ENCODE measurements at places on chromosomes 6 and 20. TPM values are rescaled to one million over a fixed set of nuclear protein-coding genes. Genes with fewer than 3 reads are reported as not detected.

- no peak for DNase-seq
These were observed 65.6 kb downstream of the ZNF292 start for GRCh38 chr6:87220997-87221396.

DNA sequence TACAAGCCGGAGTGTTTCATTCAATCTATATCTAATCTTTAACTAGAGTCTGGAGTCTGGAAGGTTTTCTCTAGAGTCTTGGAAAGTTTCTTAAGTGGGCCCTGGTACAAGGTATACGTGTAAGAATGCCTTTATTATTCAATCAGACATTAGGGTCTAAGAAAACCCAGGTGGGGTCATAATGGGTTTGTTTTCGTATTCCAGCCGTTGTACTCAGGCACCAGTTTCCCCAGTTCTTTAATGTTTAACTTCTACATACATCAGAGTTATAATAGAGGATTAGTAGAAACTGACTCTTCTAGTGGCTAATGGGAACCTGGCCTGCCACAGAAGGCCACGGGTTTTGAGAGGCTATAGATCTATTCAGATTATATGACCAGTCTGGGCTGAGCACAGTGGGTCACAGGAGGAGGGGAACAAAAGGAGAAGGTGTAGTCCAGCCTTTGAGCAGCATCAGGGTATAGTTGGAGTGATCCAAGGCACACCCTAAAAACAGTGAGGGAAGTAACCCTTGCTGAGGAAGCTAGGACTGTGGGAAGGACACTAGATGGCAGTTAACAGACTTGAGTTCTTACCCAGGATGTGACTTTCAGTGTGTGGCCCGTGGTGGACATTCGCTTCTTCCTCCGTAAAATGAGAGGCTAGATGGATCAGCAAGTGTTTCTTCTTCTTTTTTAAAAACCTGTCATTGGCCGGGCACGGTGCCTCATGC is 15.5 kb downstream of the FAM83B start:
- DNase-seq, result no peak

C6orf120 gene
- polyA plus RNA-seq, result 38.4 TPM

- DNase-seq, result peak; percentile 80
These were observed 154.0 kb downstream of the JARID2 start for GRCh38 chr6:15399641-15400470.

GRCh38 chr6:2384528-2384927 is 139.1 kb upstream of the GMDS start:
- no peak for DNase-seq

DNA sequence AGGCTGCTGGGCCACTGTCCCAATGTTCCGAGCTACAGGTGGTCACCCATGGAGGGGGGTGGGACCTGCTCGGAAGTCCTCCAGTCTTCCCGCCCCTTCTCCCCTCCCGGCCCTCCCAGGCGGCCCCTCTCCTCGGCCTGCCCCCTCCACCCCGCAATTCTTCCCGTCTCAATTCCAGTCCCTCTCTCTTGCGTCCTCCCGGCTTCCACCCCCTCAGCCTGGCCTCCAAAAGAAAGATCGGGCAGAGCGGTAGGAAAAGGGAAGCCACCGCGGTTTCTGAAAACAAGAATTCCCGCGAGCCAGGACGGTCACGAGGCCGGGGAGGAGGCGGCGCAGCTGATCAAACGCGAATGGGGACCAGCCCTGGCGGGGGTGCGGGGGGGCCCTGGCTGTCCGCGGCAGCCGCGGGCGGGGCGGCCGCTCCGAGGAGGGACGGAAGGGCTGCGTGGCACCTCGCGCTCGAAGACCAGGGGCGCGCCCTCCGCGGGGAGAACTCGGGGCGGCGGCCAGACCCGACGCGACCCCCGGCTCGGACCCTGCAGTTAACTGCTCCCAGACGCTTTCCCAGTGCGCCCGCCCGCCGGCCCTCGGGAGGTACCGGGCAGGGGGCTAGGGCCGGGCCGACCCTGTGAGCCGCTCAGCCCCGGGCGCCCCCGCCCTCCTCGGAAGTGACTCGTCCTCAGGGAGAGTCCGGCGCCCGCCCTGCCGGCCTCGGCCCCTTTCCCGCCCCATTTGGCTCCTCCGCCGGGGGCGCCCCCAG is 1.0 kb downstream of the PXDC1 start:
- no peak for DNase-seq

GRCh38 chr6:15336900-15337560 is 91.2 kb downstream of the JARID2 start:
- no peak for DNase-seq

- DNase-seq, result no peak
These were observed 142.3 kb upstream of the NRSN1 start for GRCh38 chr6:23983735-23984134.

DNA sequence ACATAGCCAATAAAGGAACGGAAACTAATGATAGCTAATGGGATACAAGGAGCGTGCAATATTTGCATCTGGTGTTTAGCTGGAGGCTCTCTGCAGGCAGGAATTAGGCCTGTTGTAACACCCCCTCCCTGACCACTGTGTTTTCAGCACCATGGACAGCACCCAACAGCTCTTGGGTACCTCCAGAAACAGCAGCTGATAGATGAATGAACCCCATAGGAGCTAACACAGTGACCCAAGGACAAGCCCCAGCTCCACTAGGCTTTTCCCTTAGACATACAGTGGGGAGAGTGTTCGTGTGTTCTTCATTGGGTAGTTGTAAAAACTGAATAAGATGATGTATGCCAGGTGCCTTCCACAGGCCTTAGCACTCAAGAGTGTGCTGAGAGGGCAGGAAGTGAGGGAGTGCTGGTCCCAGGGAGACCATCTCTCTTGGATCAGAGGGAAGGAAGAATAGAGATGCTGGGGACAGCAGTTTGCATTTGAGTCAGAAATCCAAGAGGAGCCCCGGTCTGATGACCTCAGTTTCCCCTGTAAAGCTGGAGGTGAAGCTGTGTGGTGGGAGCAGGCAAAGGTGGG is 161.3 kb downstream of the PHACTR3 start:
- DNase-seq, result no peak

LY6G6C gene
- not detected for polyA plus RNA-seq

BTNL2 gene
- polyA plus RNA-seq, result 1.3 TPM

- DNase-seq, result no peak
These were observed at the start of gene BPI for GRCh38 chr20:38303908-38304379. Gene BPI (plus strand): TSS chr20:38304156. CDS start chr20:38304224, 68 bp downstream.

DNA sequence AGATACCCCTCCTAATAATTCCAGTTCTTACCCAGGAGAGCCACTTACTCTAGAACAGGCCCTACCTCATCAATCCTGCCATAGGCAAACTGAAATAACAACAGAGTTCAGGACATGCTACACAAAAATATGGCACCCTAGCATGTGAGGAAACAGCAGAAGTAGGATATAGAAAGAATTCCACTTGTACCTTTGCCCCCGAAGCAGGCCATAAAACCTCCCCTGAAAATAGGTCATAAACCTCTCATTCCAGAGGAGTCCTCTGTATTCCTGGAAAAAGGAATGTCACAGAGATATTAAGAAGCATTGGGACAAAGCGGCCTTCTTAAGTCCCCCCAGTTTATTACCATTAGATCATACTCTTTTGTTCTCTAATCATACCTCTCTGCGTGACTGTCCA is 504.3 kb upstream of the MARCKS start:
- no peak for DNase-seq

RBBP8NL gene
- polyA plus RNA-seq, result 1.9 TPM

CENPW gene
- polyA plus RNA-seq, result 35.0 TPM

- no peak for DNase-seq
These were observed 32.0 kb downstream of the TSPYL4 start for GRCh38 chr6:116221911-116222310.

SGK2 gene
- 38.9 TPM for polyA plus RNA-seq

DNA sequence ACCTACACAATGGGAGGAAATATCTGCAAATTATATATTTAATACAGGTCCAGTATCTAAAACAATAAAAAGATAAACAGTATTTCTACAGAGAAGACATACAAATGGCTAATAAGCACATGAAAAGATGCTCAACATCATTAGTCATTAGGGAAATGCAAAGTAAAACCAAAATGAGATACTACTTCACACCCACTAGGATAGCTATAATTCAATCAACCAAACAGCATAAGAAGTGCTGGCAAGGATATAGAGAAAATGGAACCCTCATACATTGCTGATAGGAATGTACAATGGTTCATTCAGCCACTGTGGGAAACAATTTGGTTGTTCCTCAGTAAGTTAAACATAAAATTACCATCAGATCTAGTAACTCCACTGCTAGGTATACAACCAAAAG is 48.7 kb downstream of the NUDT3 start:
- DNase-seq, result no peak

SLC17A2 gene
- polyA plus RNA-seq, result 0.58 TPM

GRCh38 chr6:146154197-146154596 is 125.3 kb downstream of the GRM1 start:
- no peak for DNase-seq

C6orf163 gene
- 2.7 TPM for polyA plus RNA-seq

MOXD1 gene
- 205 TPM for polyA plus RNA-seq

- DNase-seq, result no peak
These were observed 8.1 kb upstream of the HSP90AB1 start for GRCh38 chr6:44238687-44239350.

- DNase-seq, result no peak
These were observed 120.0 kb downstream of the FOXC1 start for GRCh38 chr6:1729750-1730140.

DNA sequence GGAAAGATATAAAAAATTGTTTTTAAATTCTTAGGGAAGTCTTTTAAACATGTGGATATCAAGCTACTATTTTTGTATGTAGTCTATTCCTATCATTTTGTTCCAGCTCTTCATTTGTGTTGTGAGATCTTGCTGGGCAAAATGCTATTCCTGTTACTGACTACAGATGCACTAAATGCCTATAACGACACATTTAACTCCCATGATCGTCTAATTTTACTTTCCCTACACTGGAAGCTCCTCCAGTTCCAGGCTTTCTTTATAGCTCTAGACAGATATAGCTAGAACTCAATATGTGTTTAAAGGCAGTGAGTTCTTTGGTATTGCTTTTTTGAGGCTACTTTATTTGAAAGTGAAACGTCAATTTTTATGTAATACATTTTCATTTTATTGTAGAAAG is 971.5 kb upstream of the CITED2 start:
- no peak for DNase-seq

SRSF6 gene
- 344 TPM for polyA plus RNA-seq

- no peak for DNase-seq
These were observed 28.9 kb downstream of the KIAA1755 start for GRCh38 chr20:38231531-38232121.

MEI4 gene
- 1.6 TPM for polyA plus RNA-seq

TPD52L2 gene
- 90.5 TPM for polyA plus RNA-seq

- no peak for DNase-seq
These were observed 219.1 kb downstream of the MYLK4 start for GRCh38 chr6:2531426-2532215.

SLC32A1 gene
- 2.2 TPM for polyA plus RNA-seq

DNA sequence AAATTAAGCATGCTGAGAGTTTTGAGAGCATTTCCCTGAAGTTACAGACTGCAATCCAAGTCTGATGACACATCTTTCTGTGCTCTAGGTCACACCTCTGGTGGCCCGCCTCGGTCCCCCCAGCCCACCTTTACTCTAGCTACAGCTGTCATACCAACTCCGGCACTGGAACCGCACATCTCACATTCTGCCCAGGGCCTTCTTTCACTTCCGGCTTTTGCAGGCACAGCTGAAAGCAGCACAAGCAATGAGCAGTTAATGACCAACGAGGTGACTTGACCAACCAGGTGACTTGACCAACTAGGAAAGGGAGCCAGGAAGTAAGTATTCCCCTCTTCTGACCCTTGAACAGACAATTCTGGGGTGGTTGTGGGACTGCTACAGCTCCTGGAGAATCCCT is 88.6 kb upstream of the MOCS1 start:
- no peak for DNase-seq

- no peak for DNase-seq
These were observed 198.4 kb upstream of the SOX4 start for GRCh38 chr6:21395121-21395520.

- DNase-seq, result no peak
These were observed 91.4 kb downstream of the CDH26 start for GRCh38 chr20:60049601-60050000.

- DNase-seq, result no peak
These were observed 126.5 kb downstream of the UTRN start for GRCh38 chr6:144411531-144412165.

DNA sequence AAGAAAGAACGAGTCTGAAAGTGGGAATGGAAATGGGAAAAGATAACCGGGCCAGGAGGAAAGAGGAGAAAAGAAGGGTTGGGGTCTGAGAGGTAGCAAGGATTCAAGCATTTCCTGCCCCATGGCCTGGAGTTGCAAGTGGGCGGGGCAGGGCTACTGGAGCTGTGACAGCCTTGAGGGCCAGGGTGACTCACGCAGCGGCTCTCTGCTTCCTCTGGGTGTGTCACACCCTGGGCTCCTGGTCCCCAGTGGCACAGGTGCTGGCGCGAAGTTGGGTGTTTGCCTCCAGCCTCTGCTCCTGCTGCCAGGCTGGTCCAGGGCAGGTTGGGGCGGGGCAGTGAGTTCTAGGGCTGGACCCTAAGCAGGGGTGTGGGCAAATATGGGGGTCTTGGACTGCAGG is 3.3 kb upstream of the ULBP3 start:
- DNase-seq, result no peak

PXDC1 gene
- 19.7 TPM for polyA plus RNA-seq

DNA sequence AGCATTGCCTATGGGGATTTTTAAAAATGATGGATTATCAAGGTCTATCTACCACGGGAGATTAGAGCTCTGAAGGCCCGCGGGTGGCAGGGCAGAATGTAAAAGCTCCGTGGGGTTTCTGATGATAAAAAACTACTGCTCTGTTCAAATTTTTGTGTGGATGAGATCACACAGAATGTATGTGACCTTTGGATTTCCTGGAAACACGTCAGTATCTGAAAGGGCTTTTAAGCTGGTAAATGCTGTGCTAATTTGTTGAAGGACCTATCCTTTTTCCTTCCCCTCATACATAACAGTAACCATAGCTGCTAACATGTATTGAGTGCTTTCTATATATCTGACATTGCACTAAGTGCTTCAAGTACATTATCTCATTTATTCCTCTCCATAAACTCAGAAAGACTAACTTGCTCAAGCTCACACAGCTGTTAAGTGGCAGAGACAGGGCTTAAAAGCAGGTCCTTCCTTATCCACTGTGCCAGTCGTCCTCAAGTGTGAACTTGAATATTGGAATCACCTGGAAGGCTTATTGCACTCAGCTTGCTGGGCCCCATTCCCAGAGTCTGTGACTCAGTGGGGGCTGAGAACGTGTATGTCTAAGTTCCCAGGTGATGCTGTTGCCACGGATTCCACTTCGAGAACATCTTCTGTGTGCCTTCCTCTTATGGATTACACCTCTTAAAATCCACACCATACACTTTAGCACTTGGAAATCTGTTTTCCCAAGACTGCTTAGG is 1.9 kb upstream of the TMEM242 start:
- no peak for DNase-seq

HLA-DOB gene
- 0.10 TPM for polyA plus RNA-seq

XKR7 gene
- polyA plus RNA-seq, result 0.36 TPM

GRCh38 chr6:118100717-118101116 is 193.7 kb downstream of the SLC35F1 start:
- no peak for DNase-seq

GRCh38 chr6:83168556-83168955 is 24.5 kb downstream of the PGM3 start:
- DNase-seq, result no peak

DNA sequence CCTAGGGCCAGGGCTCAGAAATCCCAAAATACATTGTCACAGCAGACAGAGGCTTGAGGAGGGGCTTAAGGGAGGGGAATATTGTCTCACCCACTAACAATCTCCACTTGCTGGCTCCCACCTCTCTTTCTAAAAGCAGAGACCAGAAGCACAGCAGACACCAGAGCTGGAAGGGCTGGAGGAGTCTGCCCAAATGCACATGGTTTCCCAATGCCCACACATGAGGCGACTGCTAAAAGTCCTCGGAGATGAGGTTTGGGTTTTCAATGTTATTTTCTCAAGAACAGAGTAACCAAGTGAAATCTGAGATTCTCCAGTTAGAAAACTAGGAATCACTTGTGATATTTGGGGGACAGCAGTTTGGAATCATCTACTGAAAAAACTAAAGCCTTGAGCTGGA is 325.6 kb upstream of the JARID2 start:
- DNase-seq, result no peak
